Stimulated activated CD4-positive, alpha-beta T cell treated with anti-CD3 and anti-CD28 coated beads, Interleukin-4, amount 100 ng/mL, for 4 hours (primary cell): ENCODE measurements at places on chromosomes 3 and 15.

GRCh38 chr3:192435241-192435640 is 292.1 kb downstream of the FGF12 start:
- DNase-seq = no peak

DNA sequence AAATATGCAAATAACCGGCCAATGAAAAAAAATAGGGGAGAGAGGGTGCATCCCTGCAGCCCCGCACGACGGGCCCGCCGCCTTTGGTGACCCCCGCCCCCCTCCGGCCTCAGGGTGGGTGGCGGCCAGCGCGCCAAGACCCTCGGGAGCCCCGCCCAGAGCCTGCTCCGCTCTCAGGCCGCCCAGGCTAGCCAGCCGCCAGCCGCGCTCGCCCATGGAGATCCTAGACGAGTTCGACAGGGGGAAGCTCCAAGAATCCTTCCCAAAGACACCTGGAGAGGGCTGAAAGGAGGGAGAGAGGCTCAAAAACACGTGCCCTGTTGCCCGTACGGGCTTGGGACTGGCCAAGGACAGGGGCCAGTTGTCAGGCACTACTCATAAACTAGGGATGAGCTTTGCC is 434.0 kb downstream of the NR2F2 start:
- no peak for DNase-seq

DNA sequence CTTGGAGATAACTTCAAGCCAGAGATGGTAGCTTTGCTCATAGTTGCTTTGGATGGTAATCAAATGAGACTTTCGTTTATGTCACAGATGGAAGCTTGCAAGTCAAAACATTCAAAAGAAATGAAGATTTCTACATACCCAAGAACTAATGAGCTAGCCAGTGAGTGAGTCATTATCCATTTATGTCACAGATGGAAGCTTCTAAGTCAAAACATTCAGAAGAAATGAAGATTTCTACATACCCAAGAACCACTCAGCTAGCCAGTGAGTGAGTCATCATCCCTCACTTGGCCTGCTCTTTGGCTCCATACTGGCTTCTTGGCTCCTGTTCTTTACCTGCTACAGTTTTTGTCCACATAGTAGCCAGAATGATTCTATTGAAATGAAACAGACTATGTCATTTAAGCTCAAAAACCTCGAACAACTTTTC is 559.8 kb upstream of the CBLB start:
- DNase-seq = no peak

- DNase-seq = no peak
These were observed 17.9 kb upstream of the RPLP1 start for GRCh38 chr15:69434679-69435078.

- DNase-seq = no peak
These were observed 98.4 kb downstream of the IQSEC1 start for GRCh38 chr3:12974819-12975218.

DNA sequence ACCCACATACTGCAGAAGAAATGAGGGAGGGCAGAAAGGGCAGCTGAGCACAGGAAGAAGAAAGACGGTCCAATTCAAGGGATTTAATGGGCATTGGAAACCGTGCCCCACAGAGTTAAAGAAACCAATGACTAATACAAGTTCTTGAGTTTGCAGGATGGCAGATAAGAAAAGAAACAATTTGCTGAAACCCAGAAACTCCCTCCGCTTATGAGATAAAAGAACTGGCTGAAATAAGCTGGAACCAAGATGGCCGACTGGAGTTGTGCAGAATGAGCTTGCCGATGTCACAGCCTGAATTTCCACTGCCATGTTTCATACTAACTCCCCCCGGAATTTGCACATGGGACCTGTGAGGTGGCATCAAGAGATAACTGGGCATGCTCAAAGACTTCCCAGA is 47.1 kb downstream of the SCAP start:
- no peak for DNase-seq

GRCh38 chr3:99969136-99969535 is 145.2 kb downstream of the FILIP1L start:
- no peak for DNase-seq

DNA sequence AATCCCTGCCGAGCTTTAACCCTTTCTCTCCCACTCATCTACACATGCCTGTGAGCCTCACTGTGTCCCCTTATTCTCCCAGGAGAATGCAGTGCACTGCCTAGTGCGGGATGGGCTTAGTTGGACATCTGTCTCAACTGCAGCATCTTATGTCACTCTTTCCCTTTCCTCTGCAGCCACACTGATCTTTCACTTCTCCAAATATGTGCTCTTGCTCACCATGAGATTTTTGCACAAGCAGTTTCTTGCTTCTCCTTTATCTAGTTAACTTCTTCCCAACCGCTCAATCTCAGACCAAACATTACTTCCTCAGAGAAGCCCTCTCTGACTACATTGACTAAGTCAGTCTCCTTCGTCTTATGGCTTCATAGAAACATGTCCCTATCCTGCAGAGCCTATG is 292.3 kb downstream of the KBTBD8 start:
- DNase-seq = no peak

GRCh38 chr3:109923431-109923830 is 586.1 kb upstream of the DPPA4 start:
- no peak for DNase-seq

DNA sequence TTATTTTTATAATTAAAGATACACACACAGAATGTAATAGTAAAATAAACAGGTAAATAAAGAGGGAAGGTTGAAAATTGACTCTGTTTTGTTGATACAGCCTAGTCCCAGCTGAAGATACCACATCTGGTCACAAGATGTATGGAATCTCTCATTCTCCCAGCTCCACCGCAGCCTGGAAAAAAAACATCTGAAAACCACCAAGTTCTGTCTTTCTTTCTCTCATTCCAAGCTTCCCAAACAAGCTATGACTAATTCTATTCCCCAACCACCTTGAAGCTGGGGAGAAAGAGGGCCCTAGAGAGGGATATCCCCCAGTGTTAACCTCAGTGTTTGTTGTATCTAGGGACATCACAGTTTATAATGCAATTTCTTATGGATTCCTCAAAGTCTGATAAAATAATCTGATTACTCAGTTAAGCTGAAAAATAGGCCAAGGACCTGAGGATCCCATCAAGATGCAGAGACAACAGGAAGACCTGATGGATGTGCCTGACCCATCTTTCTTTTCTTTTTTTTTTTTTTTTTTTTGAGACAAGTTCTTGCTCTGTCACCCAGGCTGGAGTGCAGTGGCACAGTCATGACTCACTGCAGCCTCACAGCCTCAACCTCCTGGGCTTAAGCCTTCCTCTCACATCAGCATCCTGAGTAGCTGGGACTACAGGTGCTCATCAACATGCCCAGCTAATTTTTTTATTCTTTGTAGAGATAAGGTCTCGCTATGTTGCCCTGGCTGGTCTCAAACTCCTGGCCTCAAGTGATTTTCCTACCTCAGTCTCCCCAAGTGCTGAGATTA is 38.1 kb downstream of the SRGAP3 start:
- DNase-seq = no peak

DNA sequence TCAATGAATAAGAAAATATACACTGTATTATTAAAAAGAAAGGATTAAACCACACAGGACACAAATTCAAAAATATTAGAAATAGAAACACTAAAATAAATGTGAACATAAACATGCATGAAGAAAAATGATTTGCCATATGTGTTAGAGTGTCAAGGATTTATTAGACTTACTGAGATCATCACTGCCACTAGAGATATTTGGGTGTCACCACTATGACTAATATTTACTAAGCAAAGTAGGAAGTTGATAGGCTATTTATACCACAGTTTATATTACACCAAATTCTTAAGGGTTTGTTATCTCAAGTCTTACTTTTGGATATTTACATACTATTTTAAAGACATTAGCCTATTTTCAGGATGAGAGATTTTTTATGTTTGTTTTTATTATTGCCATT is 575.0 kb upstream of the SGO1 start:
- DNase-seq = no peak

DNA sequence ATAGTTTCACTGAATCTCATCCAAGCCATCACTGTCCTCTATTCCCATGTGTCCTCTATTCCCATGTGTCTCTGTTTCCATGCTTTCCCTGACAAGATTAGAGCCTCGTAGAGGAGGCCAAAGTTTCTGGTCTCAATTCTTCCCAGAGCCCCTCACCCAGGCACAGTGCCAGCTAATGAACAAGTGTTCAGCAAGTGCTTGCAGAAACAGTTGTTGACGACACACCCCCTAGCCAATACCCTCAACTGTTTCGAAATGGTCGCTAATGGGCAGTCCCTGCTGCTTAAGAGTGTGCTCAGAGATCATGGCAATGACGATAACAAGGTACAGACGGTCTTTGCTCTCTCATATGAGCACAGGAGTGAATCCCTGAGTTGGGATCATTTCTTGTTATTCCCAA is 73.4 kb downstream of the FAM174B start:
- DNase-seq = no peak

- DNase-seq = no peak
These were observed 2.3 kb upstream of the CCR8 start for GRCh38 chr3:39327053-39327745.

DNA sequence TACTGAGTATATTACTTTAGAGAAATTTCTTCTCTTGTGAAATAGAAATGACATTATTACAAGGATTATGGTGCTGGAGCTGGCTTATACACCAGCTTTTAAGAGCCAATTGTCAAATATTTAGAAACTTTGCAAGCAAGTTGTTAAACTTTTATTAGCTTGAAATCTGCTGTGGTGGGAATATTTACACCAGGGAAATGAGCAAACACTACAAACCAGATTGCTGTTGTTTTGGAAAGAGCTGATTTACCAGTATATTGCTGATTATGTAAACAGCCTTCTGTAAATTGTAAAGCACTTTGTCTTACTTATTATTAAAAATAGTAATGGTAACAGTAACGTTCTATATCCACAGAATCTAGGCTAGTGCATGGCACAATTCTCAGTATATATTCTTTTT is 61.5 kb downstream of the MAP3K13 start:
- no peak for DNase-seq

- no peak for DNase-seq
These were observed 20.0 kb downstream of the GPR15 start for GRCh38 chr3:98551754-98552153.

- DNase-seq = no peak
These were observed 288.9 kb downstream of the ZNF385D start for GRCh38 chr3:21462141-21462540.

GRCh38 chr3:72338082-72338941 is 509.9 kb downstream of the SHQ1 start:
- peak; percentile 42 for DNase-seq

- DNase-seq = no peak
These were observed 39.2 kb upstream of the NMNAT3 start for GRCh38 chr3:139716908-139717485.
